ENCODE measurements at places on chromosomes 6 and 20.

DNA sequence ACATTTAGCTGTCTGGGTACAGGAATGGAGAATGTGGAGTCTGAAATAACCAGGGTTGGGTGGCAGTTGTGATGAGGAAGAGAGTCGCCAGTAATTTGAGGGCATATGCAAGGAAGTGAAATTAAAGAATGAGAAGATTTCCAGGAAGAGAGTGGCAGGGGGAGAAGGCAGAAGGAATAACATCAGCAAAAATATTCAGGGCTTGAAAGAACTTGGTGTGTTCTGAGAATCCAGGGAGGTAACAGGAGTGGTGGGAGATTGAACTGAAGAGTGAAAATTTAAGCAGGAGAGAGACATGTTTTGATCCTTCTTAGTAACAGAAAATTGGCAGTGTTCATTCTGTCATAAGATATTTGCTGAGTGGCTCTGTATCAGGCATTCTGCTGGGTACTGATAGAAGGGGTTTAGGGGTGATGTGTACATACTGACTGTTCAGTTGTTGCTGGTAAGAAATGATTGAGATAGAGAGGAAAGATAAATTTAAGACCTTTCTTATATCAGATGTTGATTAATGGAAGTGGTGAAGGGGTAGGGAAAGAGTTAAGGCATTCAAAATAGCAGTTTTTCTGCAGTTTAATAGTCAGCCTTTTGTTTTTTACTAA, 54.7 kb downstream of the PHF20 start:
- no peak for DNase-seq

GRCh38 chr20:33005132-33005566, 916 bp upstream of the SUN5 start:
- DNase-seq, result no peak

GRCh38 chr6:130206479-130206878, 16.3 kb downstream of the SAMD3 start:
- no peak for DNase-seq

- no peak for DNase-seq
Observed at GRCh38 chr6:49468042-49468441, 4.9 kb downstream of the CENPQ start.

- DNase-seq, result no peak
Observed at GRCh38 chr6:164756142-164756541, 553.3 kb downstream of the C6orf118 start.

- DNase-seq, result no peak
Observed at GRCh38 chr20:19971116-19971515, 46.0 kb upstream of the NAA20 start.

DNA sequence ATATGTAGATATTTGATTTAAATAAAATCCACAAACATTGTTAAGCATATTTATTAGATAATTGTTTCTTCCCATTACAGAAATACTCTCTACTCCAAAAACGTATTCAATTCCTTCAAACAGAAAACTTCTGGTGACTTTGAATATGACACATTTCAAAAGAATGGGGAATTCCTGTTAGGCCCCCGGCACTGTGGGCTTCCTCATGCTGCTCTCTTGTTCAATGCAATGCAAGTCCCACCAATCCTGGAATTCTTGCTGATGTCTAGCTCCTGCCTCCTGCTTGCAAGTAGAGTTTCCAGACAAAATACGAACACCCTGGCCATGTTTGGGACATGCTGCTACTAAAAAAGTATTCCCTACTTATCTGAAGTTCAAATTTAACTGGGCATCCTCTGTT, 544.1 kb downstream of the QKI start:
- no peak for DNase-seq

GRCh38 chr20:33490934-33491656, 1.2 kb downstream of the CBFA2T2 start:
- DNase-seq, result no peak

DNA sequence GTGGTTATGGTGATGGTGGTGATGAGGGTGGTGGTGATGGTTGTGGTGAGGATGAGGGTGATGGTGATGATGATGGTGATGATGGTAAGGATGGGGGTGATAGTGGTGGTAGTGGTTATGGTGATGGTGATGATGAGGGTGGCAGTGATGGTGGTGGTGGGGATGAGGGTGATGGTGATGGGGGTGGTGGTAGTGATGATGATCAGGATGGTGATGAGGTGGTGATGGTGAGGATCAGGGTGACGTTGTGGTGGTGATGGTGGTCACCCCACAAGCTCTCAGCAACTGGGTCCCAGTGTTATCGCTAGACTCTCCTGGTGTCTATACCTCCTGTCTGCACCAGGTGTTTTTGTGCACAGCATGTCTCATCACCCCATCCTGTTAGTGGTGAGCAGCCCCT, 85.0 kb downstream of the TMEM242 start:
- DNase-seq, result no peak

DNA sequence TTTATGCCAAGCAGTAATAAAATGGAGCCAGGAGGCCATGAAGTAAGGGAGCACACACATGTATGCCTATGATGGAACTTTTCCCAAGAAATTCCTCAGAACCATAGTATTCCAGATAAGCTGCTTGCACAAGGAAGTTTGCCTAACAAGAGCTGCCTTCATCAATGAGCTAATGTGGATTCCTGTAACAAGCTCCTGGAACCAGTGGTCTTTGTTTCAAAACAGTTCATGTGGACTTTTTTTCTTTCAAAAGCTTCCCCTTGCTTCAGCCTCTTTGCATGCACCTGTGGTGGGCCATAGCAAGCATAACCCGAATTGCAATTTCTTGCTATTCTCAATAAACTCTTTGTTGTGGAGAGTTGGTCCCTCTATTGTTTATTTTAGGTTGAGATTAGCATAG, 359.6 kb downstream of the UTRN start:
- no peak for DNase-seq

GRCh38 chr6:44727651-44728630, 340.4 kb downstream of the CDC5L start:
- DNase-seq, result no peak

- no peak for DNase-seq
Observed at GRCh38 chr6:139625998-139626975, 251.8 kb upstream of the CITED2 start.

Data from LoVo (cell line).